ENCODE measurements at places on chromosomes 2 and 18. TPM values are rescaled to one million over a fixed set of nuclear protein-coding genes. Genes with fewer than 3 reads are reported as not detected.

DNA sequence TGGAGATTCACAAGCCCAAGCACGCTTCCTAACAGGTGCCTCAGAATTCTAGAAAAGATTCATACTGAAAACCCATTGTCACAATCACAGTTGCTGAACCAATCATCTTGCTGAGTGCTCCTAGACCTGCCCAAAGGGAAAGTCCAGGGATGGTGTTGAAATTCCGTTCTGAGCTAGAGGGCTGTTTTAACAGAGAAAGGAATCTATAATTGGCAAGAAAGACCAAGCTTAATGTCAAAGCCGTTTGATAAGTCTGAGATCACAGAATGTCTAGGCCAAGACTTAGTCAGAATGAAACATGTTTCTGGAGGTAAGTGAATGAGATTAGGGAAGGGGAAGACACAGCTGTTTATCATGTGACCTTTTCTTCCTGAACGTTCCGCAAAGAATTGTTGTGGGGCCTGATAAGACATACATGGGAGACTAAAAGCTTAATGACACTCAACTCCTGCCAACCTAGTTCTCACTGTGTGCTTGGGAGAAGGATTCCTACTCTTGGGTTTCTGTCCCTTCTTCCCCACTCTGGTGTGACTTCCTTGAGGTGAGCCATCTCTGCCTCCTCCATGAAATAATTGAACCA, 27.5 kb downstream of the PMAIP1 start:
- DNase-seq, result peak; percentile 32

SPATA3 gene
- total RNA-seq, result not detected

C18orf32 gene
- total RNA-seq, result 23.2 TPM

RNF152 gene
- 0.04 TPM for total RNA-seq

DNA sequence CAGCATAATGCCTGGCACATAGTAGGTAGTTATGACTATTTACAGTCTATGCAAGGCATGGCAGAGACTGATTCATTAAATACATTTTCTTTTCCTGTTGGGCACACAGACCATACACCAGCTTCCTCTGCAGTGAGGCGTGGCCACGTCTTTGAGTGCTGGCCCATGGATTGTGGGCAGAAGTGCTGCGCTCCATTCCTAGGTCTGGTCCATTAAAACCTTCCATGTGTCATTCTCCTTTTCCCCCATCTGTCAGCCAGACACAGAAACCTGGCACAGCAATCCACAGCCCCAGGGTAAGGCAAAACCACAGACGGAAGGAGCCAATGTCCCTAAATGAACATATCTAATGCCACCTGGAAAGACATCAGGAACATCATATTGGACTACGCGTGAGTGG, 141.9 kb downstream of the TTC32 start:
- no peak for DNase-seq

GRCh38 chr18:79779700-79780190, 18.0 kb upstream of the KCNG2 start:
- DNase-seq, result no peak

- no peak for DNase-seq
Observed at GRCh38 chr18:77108001-77108692, 24.4 kb downstream of the MBP start.

DNA sequence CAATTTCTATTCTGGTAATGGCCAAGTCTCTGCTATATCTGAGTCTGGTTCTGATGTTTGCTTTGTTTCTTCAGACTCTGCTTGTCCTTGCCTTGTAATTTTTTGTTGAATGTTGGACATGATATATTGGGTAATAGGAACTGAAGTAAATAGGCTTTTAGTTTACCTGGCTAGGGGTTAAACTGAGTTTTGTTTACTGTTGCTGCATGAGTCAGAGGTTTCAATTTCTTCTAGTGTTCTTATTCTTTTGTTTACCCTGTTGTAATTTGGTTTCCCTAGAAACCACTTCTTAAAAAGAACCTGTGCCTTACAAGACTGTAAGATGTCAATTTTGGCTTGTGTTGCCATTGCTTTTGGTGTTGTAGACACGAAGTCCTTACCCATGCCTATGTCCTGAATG, 285.0 kb upstream of the KCNH7 start:
- no peak for DNase-seq

DNA sequence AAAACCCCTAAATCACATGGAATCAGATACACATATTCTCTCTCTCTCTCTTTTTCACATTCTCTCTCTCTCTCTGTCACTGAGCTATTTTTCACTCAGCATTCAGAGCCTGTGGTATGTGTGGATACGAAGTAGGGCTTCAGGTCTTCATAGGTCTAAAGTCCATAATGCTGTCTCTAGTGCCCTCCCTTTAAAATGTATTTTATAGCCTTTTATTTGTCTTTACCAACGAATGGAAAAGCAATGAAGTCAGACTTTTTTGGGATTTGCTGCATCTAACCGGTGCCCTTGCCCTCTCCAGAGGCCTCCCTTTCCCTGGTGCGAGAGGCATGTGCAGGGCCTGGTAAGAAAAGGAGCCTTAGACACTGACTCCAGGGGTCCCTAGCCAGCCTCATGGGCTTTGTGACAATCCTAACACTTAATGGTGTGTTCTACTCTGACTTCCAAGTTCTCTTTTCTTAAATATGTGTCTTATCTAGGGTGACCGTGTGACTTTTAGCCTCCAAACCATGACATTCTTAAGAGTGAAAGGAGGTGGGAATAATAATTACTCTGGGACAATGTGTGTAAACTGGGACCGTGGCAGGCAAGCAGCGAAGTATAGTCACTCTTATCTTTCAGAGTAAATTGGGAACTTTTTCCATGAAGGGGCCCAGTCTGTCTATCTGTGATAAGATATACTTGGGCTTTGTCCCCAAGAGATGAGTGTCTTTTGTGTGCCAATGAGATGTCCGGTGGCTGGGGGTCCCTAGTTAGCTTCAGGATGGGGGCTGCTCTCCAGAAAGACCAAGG, 101.1 kb downstream of the B3GNT2 start:
- peak; percentile 75 for DNase-seq

THADA gene
- total RNA-seq, result 33.6 TPM

GRCh38 chr2:216698895-216699294, 3.5 kb upstream of the IGFBP5 start:
- peak; percentile 31 for DNase-seq

DNA sequence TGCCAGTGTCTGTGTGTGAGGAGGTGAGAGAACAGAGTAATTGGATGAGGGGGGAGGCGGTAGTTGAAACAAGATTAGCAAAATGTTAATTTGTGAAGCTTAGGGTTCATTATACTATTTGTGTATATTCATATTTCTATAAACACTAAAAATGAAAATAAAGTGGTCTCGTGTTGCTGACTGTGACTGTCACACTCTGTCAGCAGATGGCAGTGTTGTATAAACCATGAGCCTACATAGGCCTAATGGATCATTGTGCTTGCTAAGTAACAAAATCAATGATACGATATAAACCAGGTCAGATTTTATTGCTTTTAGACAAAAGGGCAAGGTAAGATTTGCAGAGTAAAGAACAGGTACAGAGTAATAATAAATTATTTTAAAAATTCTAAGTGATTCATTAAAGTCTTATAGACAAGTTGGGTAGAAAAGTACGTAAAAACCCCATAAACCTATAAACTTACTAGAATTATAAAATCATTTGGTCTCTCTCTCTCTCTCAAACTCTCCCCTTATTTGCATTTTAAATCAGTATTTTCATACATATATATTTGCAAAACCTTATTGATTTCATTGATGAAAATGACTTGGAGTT, 182.7 kb downstream of the RPIA start:
- DNase-seq, result peak; percentile 71
